ENCODE measurements at places on chromosomes 3 and 15.

DNA sequence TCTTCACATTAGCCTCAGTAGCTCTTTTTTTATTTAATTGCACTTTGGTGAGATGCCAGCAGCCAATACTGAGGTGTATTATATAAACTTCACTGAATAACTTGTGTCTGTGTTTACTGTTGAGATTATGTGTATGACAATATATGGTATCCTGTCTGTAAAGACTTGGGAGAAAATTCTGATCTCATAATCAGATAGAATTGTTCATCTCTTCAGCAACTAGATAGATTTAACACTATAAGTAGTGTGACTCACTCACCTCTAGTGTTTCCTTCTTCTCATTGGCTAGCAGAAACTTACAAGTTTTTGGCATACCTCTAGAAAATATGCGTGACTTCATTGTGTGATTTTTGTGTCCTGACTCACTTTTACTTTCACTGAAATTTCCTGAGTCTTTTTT, 67.6 kb upstream of the TGFBR2 start:
- no peak for DNase-seq

DNA sequence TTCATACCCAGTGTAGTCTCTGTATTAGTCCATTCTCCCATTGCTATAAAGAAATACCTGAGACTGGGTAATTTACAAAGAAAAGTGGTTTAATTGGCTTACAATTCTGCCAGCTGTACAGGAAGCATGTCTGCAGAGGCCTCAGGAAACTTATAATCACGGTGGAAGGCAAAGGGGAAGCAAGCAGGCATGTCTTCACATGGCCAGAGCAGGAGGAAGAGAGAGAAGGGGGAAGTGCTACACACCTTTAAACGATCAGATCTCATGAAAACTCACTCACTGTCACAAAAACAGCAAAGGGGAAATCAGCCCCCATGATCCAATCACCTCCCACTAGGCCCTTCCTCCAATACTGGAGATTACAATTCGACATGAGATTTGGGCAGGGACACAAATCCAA, 6.3 kb upstream of the PARP14 start:
- no peak for DNase-seq

DNA sequence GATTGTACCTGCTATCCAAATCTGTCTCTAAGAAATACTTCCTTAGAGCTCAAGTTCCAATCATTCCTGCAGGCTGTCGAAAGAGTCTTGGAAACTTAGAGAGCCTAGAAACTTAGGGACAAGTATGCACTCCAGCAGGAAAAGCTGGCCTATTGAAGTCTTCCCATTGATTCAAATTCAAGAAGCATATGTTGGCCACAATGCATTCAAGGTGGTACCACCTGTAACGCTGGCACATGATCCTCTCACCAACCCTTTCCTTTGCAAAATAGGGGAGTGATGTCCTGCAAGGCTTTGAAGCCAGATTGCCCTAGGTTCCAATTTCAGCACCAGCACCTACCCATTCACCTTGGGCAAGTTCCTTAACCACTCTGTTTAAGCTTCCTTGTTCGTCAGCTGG, 6.0 kb downstream of the ADAMTS9 start:
- DNase-seq: no peak

DNA sequence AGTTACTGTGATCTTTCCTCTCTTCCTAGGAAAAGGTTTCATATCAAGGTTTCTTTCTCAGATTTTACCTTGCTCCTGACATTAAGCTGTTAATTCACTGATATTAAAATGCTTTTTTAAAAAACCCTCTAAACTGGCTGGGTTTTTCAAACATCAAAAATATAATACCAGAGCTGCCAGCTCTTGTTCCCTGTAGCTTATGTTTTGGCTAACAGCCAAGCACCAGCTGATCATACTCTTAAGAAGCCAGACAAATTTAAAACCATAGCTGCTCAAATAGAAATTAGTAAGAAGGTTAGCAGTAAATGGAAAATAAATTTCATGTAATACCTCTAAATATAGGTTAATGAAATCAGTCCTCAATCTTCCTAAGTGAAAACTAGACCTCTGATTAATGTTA, 657.5 kb downstream of the GRM7 start:
- no peak for DNase-seq

GRCh38 chr15:45121706-45122417, 7.7 kb downstream of the DUOXA2 start:
- DNase-seq: no peak

DNA sequence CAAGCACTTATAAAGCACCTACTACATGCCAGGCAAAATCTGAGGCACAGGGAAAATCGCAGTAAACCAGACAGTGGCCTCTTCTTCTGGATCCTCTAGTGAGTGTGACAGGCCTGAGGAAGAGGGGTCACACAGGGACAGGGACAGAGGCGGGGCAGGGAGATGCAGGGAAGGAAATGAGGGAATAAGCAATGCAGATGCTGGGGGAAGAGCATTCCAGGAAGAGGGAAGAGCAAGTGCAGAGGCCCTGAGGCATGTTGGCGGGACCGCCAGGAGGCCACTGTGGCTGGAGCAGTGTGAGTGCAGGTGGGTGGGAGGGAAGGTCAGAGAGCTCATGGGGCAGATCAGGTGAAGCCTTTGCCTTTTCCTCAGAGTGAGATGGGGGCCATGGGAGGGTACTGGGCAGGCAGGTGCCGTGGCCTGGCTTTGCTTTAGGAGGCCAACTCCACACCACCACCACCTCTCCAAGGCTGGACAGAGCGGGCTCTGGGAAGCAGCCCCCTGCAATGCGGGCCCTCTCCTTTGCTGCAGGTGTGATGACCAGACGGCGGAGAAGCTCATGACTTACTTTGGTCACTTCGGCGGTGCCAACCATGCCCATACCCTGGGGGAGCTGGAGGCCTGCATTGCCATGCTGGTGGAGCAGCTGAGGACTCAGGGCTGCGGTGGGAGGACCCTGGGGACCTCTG, 26.8 kb upstream of the GP9 start:
- DNase-seq: no peak

DNA sequence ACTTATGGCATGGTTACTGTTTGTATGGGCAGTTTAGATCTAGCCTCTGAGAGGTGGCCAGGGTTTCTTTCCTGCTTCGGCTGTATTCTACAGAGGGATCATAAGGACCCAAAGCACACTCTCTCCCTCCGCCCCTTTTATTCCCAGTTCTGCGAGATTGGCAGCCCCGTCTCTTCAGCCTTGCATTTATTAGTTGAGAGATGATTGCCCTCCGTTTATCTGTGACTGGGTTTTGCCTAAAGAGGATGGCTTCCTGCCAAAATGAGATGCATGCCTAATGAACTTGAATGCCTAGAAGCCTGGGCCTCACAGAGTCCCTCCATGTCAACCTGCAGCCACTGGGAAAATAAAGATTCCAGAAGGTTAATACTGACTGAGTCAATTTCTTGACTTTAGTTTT, 97.1 kb upstream of the CHL1 start:
- no peak for DNase-seq

GRCh38 chr3:112096176-112096575, 10.0 kb downstream of the C3orf52 start:
- no peak for DNase-seq

DNA sequence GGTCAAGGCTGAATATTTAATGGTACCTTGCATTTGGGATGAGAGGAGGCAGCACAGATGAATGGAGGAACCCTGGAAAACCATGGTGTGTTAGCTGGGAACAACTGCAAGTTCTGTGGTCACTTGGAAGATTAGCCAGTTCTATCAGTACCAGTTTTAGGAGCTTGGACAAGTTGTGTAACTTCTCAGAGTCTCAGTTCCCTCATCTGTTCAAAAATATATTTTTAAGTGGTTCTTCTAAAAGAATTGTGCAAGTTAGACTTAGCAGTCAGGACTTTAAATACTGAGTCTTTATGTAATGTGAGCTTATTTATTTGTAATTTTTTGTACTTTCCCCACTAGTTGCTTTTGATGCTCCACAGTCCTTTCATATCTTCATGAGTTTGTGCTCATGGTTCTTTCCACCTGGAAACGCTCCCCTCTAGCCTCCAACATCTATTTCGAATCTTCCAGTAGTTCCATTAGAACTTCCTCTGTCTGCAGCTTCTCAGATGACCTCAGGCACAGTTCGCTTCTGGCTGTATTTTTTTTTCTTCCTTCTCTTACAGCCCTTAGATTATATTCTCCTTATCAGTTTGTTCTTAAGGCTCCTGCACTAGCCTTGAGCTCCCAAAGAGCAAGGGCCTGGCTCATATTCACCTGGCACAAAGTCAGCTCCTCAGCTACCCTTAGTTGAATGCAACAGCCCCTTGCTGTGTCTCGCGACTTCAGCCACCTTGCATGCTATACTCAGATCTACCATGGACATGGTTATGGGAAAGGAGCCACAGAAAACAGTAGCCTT, 27.1 kb downstream of the ITPR1 start:
- no peak for DNase-seq

GRCh38 chr3:188557235-188557634, 403.3 kb downstream of the LPP start:
- DNase-seq: no peak

GRCh38 chr15:83559310-83559966, 94.5 kb upstream of the ADAMTSL3 start:
- peak; percentile 20 for DNase-seq

GRCh38 chr3:152328841-152329240, 60.1 kb downstream of the MBNL1 start:
- DNase-seq: no peak

DNA sequence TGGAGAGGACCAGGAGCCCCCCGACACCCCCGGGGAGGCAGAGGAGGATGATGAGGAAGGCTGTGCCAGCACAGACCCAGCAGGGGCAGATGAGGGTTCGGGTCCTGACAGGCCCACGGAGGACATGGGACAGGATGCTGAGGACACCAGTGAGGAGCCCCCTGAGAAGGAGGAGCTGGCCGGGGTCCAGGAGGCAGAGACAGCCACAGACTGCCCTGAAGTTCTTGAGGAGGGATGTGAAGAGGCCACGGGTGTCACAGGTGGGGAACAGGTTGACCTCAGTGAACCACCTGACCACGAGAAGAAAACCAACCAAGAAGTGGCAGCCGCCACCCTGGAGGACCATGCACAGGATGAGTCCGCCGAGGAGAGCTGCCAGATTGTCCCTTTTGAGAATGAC, 909 bp downstream of the FGD5 start:
- DNase-seq: no peak

GRCh38 chr3:74605437-74605836, 9.0 kb downstream of the CNTN3 start:
- no peak for DNase-seq

DNA sequence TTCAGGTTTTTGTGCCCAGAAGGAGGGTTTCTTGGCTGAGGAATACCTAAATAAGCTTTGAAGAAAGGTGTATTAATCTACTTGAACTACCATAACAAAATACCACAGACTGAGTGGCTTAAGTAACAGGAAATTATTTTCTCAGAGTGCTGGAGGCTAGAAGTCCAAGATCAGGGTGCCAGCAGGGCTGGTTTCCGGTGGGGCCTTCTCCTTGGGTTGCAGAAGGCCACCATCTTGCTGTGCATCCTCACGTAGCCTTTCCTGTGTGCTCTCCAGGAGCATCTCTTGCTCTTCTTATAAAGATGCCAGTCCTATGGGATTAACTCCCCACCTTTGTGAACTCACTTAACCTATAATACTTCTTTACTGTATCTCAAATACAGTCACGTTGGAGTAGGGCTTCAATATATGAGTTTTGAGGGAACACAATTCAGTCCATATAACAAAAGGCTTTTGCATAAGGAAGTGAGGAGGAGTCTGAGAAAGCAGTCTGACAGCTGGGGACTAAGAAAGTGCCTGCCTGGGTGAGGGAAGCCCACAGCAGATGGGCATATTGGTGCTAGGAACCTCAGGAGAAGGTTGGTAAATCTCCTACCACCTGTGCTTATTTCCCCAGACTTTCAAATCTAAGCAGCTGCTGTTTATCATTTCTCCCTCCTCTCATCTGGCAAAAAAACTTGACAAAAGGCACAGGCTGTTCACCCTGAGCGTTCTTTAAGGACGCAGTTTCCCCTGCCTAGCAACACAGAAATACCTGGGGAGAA, 89.6 kb upstream of the CBLB start:
- DNase-seq: no peak

DNA sequence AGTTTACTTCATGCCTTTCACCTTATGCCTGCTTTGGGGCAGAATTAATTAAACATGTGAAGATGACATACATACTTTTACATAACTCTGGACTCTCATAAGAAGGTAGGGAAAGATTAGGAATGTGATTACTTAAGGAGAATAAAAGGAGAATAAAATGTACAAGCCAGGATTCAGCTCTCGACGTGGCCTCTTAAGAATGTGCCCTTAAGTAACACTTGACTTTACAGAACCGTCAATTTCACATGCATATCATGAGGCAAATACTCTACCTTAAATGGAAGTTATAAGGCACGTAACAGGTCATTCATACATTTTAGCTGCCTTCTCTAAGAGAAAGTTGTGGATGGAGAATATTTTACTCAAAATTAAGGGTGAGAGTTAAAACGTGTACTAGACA, 263.7 kb upstream of the LMCD1 start:
- no peak for DNase-seq

GRCh38 chr3:17901893-17902292, 159.5 kb upstream of the TBC1D5 start:
- no peak for DNase-seq

GRCh38 chr15:98954411-98954810, 53.2 kb downstream of the PGPEP1L start:
- no peak for DNase-seq

DNA sequence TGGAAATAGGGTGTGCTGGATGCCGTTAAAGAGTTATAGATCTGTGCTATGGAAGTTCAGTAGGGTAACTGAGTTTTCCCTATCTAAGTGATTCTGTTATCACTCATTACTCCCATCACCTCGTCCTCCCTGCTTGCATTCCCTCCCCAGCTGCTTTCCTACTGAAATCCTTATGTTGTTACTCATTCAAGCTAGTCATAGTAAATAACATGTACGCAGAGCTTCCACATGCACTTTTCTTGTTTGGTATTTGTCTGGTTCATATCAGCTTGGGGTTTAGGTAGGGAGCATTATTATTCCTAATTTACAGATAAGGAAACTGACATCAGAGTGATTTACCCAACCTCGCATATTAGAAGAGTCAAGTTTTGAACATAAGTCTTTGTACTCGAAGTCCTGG, 135.1 kb downstream of the HCN4 start:
- no peak for DNase-seq

- DNase-seq: no peak
Observed at GRCh38 chr3:144815655-144816054, 844.0 kb downstream of the DIPK2A start.

DNA sequence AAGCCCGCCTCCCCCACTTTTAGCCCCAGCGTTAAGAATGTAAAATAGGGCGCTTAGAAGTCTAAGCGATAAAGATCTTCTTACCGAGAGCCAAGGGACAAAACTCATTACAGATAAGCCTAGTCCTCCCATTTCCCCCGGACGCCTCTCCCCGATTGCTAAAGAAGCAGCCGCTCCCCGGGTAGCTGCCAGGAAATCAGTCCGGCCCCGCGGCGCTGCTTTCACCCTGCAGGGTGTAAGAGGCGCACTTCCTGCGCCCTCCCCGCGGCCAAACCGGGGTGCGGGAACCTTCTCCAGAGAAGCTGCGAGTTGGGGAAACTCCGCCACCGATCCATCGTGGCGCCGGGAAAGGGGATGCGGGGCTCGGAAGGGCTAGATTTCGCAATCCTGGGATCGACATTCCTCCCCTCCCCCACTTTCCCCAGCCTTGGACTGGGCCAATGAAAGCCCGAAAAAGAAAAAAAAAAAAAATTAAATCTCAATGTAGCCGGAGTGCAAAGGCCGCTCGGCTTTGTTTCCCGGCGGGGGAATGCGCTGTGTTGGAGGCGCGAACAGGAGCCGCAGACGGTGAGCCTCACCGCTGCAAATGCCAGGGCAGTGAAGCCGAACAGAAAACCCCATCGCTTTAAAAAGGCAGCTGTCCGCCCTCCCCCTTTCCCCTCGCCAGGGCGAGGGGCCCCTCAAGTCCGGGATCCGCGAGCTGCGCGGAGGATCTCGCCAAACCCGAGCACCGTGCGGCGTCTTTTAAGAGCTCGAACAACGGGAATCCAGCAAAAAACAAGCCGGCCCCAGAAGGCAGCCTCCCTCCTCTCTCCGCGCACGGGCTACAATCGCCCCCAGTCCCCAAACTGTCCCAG, 626 bp upstream of the PTPRG start:
- no peak for DNase-seq

Measured in activated CD4-positive, alpha-beta T cell treated with anti-CD3 and anti-CD28 coated beads, Interleukin-2, amount 50 U/mL, for 1 hour (primary cell).